ENCODE measurements at places on chromosomes 4 and X.

GRCh38 chrX:115561605-115562479 lies 868 bp downstream of the PLS3 start:
- no peak for DNase-seq

- DNase-seq: peak; percentile 46
Measured at GRCh38 chr4:139740531-139741041, 75.0 kb downstream of the MGST2 start.

DNA sequence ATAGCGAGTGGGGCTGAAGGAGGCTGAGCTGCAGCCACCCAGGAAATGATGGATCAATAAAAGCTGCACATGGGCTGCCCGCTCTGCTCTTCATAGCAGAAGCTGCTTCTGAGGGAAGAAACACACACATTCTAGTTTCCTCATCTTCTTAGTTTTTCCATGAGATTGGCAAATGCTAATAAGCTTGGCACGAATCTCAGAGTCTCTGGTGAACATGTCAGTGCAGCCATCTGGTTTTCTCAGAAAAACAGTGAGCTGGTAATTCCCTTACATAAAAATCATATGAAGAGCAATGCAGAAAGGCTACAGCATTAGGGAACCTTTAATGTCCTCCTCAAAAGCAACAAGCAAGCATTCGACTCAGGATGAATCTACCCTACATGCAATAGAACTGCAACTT lies 69.9 kb downstream of the GATB start:
- DNase-seq: no peak

DNA sequence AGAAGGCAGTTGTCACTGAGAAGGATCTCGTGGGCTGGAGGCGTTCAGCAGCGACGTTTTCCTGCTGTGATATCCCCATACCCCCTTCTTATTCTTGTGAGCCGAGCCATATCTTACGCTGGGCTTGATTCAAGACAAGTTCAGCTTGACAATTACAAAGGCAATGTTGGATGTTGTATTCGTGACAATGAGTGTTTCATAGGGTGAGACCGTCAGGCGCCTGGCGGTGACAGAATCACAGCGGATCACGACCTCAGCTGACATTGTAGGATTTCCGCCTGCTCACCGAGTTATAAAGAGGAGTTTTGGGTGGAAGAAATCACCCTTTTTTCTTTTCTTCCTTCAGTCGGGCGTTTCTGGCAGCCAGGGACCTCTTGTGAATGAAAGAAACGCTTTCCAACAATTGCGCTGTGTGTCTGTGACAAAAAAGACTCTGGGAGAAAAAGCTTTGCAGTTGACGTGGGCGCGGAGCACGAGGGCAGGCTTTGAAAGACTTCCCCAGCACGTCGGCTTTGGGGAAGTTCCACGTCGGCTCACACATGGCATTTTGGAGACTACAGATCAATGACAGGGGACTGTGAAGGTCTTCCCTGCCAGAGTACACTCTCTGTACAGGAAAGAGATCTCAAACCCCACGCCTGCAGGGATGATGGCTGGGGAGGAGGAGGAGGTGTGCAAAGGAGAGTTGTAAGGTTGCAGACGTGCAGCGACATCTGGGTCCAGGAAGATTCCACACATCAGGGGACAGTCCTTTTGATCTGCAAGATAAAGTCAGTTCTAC lies 135.4 kb downstream of the CRLF2 start:
- DNase-seq: no peak

- no peak for DNase-seq
Measured at GRCh38 chr4:113613503-113613902, 148.0 kb downstream of the CAMK2D start.

DNA sequence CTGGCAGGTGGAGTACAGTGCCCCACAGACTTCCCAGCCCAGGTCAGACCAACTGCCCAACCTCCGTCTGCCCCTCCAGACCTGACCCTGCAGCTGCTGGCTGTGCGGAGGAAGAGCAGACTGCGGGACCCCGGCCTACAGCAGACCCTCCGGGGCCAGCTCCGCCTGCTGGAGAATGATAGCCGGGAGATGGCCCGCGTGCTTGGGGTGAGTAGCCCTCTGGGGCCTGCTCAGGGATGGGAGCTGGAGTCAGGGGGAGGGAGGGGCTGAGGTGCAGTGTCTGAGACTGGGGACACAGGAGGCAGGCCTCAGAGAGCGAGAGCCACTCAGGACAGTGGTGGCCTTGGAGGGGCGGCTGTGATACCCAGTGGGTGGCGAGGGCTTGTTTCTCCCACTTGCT lies 13.5 kb downstream of the SH3TC1 start:
- DNase-seq: no peak

GRCh38 chr4:21753084-21753760 lies 195.3 kb downstream of the KCNIP4 start:
- no peak for DNase-seq

DNA sequence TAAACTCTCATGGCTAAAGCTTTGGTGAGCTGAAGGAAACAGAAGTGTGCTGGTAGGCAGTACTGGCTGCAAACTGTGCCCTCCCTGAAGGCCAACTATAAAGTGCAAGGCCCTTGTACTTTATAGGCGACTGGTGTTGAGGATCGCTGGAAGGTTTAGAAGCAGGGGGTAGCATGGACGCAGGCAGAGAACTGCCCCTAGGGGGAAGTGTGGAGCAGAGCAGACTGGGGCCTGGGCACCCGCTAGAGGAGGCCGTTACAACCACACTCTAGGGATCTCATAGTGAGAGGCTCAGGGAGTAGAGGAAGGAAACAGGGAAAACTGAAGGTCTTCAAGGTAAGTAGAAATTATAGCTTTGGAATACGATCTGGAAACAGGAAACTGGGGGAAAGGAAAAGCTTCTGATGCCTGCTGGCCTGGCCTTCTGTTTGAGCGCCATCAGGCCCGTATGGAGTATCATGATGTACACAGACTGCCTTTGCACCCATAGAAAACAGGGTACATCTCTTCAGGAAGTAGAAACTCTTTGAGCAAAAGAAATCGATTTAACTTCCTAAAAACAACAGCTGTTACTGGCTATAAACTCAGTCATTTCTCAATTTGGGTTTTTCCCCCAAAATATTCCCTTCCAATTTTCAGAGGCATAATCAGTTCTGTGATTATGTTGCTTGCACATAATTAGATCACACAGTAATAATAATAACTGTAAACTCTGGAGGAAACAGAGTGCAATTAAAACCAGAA lies 23.9 kb upstream of the TMSB4X start:
- DNase-seq: no peak

DNA sequence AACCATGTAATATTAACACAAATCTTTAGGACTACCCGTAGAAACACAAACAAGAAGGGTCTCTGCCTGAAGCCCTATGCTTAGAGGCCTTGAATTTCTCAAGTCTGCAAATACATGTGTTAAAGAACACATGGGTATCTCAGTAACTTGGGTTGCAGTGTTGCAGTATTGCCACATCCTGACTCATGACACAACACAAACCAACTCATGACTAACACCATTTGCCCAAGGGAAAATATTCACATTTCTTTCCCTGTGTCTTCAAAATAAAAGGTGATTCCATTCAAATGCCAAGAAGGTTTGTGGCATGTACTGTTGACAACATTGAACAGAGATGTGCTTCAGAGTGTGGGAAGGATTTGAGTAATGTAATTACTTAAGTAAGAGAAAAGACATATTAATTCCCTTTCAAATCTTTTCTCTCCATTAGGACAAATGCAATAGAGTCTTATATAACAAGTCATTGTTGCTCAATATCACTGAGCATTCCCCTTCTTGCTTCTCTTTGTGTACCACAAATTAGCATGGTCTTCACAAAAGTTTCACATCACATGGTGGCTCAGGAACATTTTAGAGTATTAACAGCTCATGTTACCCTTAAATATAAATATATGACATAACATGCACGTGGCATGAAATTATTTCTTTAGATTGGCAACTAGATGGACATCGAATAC lies 487.1 kb downstream of the STPG2 start:
- DNase-seq: peak; percentile 80
